ENCODE measurements at places on chromosomes 7 and 10. TPM values are rescaled to one million over a fixed set of nuclear protein-coding genes. Genes with fewer than 3 reads are reported as not detected.
A peak's percentile ranks its signal among the peaks of the same experiment; 100 is the strongest.

DNA sequence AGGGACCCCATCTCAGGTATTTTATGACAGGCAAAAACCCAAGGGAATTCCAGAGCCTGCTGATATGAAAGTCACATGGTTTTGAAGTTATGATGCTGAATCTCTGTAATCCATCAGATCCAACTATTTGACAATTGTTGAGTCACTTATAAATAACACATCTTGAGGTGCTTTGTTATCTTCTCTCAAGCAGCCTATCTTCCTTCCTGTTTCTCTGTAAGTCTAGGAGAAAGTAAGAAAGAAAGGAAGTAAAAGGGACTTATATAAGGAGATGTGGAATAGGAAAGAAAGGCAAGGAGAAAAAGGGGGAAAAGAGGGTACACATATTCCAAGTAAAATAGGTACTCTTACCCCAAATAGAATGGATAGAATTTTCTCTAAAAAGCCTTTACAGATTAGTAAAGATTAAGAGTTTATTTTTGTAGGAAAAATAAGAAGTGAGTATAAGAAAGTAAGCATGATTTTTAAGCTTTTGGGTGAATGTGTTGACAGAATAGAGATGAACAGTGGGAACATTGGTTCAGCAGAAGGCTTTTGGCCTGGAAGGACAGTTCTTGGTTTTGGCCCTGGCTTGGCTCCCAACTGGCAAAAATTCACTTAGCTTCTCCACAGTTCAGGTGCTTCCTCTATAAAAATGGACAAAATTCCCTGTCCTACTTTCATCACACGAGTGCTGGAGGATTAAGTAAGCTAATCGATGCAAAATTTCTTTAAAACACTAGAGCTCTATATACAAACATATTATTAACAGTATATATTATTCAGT lies 39.6 kb upstream of the ANK3 start:
- DNase-seq, result no peak

DNA sequence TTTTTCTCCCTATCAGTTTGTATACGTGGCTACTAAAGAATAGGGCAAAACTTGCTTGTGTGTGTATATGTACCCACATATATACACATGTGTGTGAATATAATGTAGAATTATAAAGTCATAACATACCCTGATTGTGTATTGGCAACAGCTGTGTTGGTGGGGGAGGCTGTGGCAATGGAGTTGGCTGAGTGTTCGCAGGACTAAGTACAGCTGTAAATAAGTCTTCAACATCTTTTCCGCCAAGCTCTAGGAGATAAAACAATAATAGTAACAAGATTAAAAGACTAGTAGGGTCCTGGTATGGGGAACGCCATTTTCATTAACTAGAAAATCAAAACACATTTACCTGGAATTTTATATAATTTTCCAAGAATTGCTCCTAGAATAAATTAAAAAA lies 168.4 kb downstream of the GALNT11 start:
- no peak for DNase-seq

- DNase-seq, result no peak
These were observed 62.4 kb downstream of the FZD1 start for GRCh38 chr7:91326516-91327199.

The BAIAP2L1 gene
- total RNA-seq, result 11.1 TPM

DNA sequence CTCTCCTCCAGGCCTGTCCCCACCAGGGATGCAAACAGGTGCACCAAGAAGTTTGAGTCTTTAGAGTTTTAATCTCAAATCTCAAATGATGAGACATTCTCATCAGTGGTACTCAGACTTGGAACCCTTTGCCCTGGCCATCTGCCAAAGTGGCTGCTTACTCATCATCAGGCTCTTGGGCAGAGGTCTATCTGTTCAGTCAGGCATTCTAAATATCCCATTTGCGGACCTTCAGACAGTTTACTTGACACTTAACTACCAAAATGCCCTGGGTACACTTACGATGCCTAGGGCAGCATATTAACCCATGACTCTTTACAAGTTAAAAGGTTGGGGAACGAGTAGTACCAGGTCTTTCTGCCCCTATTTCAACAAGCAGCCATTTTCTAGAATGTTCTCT lies 61.2 kb upstream of the YAE1 start:
- DNase-seq, result peak; percentile 67

DNA sequence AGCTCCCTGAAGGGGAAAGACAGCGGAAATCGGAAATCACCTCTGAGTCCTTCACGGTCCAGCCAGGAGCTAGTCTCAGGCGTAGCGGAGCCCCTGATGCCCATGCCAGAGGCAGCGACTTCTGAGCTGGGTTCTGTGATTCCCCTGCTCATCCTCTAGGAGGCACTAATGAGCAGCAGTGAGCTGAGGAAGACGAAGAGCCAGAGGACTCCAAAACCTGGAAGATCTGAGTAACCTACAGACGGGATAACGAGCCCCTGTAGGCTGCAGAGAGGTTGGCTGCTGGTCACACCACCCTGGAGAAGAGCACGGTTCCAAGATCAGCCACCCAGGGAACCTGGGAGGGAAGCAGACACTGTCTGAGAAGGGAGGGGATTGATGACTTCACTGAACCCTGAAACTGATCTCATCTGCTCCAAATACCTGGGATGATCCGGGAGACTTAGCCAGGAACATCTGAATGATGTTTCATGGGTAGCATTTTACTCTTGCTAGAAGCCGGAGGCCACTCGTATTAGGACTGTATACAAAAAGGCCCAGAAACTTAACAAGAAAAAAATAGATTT lies 304.1 kb downstream of the PAXIP1 start:
- peak; percentile 17 for DNase-seq

The SPDYE5 gene
- total RNA-seq, result not detected

The EPO gene
- total RNA-seq, result not detected

Data from HT1080 (cell line).